ENCODE measurements at places on chromosomes 4 and X.

DNA sequence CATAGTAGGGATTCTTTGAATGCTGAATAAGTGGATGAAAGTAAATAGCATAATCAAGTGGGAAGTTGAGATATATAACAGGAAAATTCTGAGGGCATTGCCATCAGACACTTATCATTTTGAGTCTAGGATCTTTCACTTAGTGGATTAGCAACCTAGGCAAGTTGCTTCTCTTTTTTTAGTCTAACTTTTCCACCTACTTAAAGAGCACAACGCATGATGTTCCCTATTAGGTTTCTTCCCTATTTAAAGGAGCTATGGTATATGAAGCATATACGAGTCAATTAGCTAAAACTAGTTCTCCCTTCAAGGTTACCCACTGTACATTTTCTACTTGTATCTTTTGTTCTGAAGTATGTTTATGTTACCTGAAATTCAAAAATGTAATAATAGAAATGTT lies 67.1 kb upstream of the HS3ST1 start:
- no peak overlapping the region for H3K4me3 ChIP-seq
- no peak for DNase-seq
- no peak overlapping the region for H3K27ac ChIP-seq
- peaks cover 14% of the 10 kb centered on the region for H3K4me1 ChIP-seq

GRCh38 chrX:45422216-45422925 lies 221.7 kb upstream of the DIPK2B start:
- peaks cover 70% of the 10 kb centered on the region for H3K27me3 ChIP-seq
- H3K27ac ChIP-seq = no peak overlapping the region
- no peak overlapping the region for H3K4me3 ChIP-seq
- H3K36me3 ChIP-seq = peaks cover 2% of the 10 kb centered on the region
- no peaks in the 10 kb centered on the region for H3K4me1 ChIP-seq
- DNase-seq = no peak

GRCh38 chr4:138204507-138204906 lies 37.6 kb downstream of the SLC7A11 start:
- peaks cover 4% of the 10 kb centered on the region for H3K4me1 ChIP-seq
- no peak overlapping the region for H3K4me3 ChIP-seq

DNA sequence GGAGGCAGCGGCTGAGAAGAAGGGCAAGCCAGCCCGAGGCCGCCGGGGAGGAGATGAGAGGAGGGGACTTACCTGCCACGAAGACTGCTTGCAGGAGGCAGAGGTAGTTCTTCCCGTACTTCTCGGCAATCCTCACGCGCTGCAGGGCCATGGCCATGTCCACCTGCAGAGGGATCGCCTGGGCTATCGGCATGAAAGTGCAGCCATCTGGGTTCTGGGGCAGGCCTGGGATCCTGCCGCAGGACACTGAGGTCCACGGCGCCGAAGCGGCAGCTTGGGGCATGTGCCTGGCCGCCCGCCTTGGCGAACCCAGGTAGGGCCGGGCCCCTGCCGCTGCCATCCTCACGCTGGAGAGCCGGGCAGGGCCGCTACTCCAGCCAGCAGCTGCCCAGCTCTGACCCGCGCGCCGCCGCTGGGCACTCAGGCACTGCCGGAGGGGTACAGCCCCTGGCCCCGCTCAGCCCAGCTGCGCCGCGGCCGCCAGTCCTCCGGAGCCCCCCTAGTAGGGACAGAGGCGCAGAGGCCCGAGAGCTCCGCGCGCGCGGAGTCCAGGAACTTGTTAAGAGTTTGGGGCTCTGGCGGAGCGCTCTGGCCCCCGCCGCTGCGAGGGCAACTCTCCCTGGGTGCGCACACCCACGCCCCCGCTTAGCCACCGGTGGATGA lies 16.0 kb downstream of the MCF2 start:
- H3K36me3 ChIP-seq = no peaks in the 10 kb centered on the region
- no peak for DNase-seq
- no peak overlapping the region for H3K27ac ChIP-seq
- no peaks in the 10 kb centered on the region for H3K4me1 ChIP-seq
- H3K4me3 ChIP-seq = peak overlapping the region; percentile 58

DNA sequence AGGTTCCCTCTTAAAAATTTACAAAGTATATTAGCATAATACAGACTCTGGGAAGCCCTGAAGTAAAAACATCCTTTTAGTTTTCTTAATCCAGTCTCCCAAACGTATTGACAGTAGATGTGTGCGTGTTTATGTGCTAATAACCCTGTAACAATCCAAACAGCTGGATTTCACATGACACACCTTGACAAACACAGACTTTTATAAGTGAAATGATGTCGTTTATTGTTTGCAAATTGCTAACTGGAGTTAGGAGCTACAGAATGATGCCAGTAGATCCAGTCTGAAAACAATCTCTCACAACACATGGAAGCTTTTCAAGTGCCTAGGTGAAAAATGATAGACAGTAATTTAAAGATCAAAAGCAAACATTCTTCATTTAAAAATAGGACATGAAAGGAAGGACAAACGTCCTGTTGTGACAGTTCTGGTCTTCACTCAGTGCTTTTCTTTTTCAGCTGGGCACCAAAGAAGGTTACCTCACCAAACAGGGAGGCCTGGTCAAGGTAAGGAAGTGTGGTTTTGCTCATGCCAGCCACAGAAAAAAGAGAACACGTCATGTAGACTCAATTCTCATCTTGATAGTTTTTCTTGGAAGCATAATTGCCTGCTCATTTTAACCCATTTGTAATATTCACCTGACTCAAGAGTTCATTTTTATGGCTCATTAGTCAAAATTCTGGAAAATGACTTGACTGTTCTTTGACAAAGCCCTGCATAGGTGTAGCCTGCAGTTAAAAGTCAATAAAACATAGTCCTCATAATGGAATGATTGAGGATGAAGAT lies 32.9 kb downstream of the LAMTOR3 start:
- peaks cover 62% of the 10 kb centered on the region for H3K4me1 ChIP-seq
- DNase-seq = peak; percentile 59
- H3K27me3 ChIP-seq = no peaks in the 10 kb centered on the region
- peak overlapping the region; percentile 88 for H3K27ac ChIP-seq
- H3K36me3 ChIP-seq = peaks cover 3% of the 10 kb centered on the region

DNA sequence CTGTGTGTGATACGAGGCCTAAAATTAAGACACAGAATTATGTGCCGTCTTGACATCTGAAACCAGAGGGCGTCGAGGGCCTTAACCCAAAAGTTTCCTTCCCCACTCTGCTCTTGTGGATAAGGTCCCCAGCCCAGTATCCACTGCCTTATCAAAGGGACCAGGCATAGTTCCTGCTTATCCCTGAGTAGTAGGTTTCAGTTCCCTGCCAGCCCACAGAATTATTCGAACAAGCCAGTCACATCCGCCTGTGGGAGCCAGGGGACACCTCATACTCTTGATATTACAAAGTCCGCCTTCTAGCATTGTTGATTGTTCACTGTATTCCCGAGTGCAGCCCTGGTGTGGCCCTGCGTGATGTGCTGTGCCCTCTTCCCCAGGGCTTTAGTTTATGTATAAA lies 5.4 kb upstream of the MMRN1 start:
- H3K27ac ChIP-seq = no peak overlapping the region
- H3K4me3 ChIP-seq = no peak overlapping the region
- H3K27me3 ChIP-seq = no peaks in the 10 kb centered on the region
- peaks cover 4% of the 10 kb centered on the region for H3K4me1 ChIP-seq

DNA sequence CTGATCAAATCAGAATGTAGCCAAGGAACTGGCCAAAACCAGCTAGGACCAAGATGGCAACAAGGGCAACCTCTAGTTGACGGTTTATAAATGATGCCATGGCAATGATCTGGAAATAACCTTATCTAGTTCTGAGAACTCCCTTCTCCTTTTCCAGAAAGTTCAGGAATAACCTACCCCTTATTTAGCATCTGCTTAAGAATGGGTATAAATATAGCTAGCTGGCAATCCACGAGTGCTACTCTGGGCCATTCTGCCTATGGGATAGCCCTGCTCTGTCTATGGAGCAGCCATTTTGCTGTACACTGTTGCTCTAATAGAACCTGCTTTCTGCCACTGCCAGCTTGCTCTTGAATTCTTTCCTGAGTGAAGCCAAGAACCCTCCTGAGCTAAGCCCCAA lies 184.4 kb upstream of the TBC1D9 start:
- no peaks in the 10 kb centered on the region for H3K36me3 ChIP-seq
- no peak for DNase-seq
- no peak overlapping the region for H3K27ac ChIP-seq
- H3K27me3 ChIP-seq = no peaks in the 10 kb centered on the region
- no peaks in the 10 kb centered on the region for H3K4me1 ChIP-seq

DNA sequence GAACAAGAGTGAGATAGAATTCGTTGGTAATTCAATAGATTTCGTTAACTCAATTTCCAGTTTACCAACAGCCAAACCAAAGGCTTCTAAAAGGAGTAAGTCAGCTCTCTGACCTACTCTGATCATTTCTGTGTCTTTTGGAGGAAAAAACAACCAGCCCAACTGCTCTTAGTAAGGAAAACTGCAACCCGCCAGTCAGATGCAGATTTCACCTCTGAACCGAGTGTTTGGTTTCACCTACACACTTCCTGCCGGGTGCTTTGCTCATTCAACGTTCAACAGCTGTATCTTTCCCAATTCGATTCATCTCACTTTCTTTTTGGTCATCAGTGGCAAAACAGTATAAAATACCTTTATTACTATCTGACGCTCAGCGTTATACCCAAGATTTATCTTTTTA lies 24.5 kb downstream of the TMSB4X start:
- peak overlapping the region; percentile 90 for H3K27ac ChIP-seq
- H3K36me3 ChIP-seq = no peaks in the 10 kb centered on the region
- H3K4me1 ChIP-seq = peaks cover 77% of the 10 kb centered on the region
- H3K4me3 ChIP-seq = peak overlapping the region; percentile 83
- H3K27me3 ChIP-seq = no peaks in the 10 kb centered on the region

DNA sequence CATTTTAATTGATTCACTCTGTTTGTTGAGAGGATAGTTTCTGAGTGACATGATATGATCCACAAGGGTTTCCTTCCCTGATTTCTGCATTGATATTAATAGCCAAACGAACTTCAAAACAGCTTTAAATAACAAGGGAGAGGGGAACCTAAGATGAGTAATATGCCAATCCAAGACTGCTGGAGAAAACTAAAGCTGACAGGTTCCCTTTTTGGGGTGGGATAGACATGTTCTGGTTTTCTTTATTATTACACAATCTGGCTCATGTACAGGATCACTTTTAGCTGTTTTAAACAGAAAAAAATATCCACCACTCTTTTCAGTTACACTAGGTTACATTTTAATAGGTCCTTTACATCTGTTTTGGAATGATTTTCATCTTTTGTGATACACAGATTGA lies 182.2 kb downstream of the AR start:
- H3K36me3 ChIP-seq = no peaks in the 10 kb centered on the region
- H3K4me1 ChIP-seq = no peaks in the 10 kb centered on the region
- DNase-seq = no peak
- H3K27ac ChIP-seq = no peak overlapping the region
- no peak overlapping the region for H3K4me3 ChIP-seq
- H3K27me3 ChIP-seq = peaks cover 22% of the 10 kb centered on the region

- no peak overlapping the region for H3K4me3 ChIP-seq
- no peaks in the 10 kb centered on the region for H3K27me3 ChIP-seq
- H3K36me3 ChIP-seq = no peaks in the 10 kb centered on the region
- H3K4me1 ChIP-seq = no peaks in the 10 kb centered on the region
- H3K27ac ChIP-seq = no peak overlapping the region
Observed at GRCh38 chr4:87916626-87917025, 58.9 kb upstream of the SPP1 start.

DNA sequence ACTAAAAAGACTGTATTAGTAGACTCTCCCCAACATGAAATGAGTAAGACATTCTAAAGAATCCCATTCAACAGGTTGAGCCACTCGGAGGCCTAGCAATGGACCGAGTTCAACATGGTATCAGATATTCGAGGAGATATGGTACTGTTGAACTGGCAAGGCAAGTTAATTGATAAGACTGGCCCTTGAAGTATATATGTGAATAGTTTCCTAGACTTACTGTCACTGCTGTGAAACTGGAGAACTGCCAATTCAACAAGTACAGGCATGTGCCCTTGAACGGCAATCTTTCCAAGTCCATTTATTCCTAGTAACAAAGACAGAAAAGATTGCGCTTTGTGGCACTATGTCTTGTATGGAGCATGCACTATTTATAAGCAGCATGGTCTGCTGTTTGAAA lies 24.4 kb downstream of the FAT1 start:
- H3K36me3 ChIP-seq = peaks cover 2% of the 10 kb centered on the region
- H3K4me3 ChIP-seq = no peak overlapping the region
- no peak for DNase-seq
- no peak overlapping the region for H3K27ac ChIP-seq

DNA sequence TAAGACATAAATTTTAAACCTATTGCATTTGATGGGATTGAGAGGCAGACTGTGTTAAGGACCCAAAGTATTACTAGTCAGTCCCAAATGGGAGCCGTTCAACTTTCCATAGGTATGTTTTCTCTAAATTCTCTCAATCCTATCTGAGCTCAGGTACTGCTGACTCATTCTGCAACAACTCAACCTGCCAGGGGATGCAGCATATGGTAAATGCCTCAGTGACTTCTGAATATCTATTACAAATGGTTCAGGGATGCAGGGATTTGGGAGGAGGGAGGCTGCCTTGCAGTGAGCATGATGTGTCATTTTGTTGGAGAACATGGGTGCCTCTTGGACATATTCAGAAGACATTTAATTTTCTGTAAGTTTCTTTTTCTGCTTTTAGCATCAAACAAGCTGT lies 97.3 kb downstream of the HDAC8 start:
- DNase-seq = no peak
- H3K27ac ChIP-seq = no peak overlapping the region
- H3K27me3 ChIP-seq = peaks cover 22% of the 10 kb centered on the region
- peaks cover 3% of the 10 kb centered on the region for H3K36me3 ChIP-seq

GRCh38 chr4:120688791-120689190 lies 233.7 kb downstream of the PRDM5 start:
- no peaks in the 10 kb centered on the region for H3K4me1 ChIP-seq
- no peak overlapping the region for H3K27ac ChIP-seq
- no peaks in the 10 kb centered on the region for H3K36me3 ChIP-seq
- no peak for DNase-seq
- H3K4me3 ChIP-seq = no peak overlapping the region
